ENCODE measurements at places on chromosomes 2 and 18.
A peak's percentile ranks its signal among the peaks of the same experiment; 100 is the strongest.

DNA sequence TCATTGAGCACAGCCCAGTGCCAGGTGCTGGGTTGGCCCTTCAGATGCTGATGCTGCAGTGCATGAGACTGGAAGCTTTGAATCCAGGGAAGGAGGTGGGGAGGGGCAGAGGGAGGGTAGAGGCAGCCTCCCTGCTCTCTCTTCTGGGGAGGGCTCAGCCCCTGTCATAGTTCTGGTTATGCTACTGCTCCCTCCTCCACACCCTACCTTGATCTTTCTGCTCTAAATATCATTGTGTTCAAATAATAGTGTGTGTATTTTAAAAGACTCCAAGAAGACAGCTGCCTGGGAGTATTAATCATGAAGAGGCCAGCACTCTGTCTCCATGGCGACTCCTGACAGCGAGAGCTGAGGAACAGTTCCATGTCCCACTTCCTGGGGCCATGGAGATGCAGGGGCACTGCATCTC is 3.8 kb upstream of the EGR4 start:
- DNase-seq, result peak; percentile 24

GRCh38 chr18:363301-364085 is 95.6 kb upstream of the THOC1 start:
- peak; percentile 44 for DNase-seq

GRCh38 chr18:24474406-24474805 is 14.0 kb downstream of the HRH4 start:
- DNase-seq, result no peak

- DNase-seq, result peak; percentile 42
These were observed 68.8 kb upstream of the CDC42EP3 start for GRCh38 chr2:37740164-37740739.

DNA sequence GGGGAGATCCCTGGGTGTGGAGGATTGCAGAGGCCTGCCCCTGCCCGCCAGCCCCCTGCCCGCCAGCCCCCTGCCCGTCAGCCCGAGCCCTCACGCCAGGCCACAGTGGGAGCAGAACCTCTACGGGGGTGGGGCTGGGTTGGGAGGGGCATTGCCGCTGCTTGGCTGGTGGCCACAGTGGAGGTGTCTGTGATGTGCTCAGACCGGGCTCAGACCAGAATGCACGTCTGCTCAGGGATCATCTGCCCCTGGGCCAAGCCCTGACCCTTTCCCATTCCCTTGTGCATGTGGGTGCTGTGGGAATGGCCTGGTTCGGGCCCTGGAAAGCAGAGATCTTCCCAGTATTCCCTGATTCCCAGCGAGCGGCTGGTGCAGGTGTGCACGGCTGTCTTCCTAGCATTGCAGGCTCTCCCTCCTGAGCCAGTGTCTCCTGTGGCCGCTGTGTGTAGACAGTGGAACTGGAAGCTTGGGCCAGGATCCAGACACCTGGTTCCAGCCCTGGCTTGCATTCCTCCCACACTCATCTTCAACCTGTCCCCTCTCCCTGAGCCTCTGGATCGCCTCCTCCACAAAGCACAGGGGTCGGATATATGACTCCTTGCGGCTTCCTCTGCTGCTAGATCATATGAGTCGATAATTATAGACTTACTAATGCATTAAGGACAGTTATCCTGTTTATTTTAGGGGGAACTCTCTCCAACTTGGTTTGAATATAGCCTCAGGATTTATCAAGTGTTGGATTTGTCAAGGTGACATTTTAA is 161.6 kb downstream of the LDLRAD4 start:
- DNase-seq, result no peak

DNA sequence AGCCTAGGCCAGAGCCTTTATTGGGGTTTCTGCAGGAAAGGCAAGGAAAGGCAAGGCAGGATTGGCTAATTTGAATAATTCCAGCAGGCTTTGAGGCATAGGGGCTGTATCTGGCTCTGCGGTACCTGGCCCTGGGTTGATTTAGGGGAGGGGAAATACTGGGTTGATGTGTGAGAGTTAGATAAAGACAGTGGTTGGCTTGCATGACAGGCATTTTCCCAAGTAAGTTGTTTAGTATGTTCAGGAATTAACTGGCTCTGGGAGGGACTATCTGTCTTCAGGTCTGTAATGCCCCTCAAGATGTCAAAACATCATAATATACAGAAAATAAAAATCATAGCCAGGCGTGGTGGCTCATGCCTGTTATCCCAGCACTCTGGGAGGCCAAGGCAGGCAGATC is 98.7 kb downstream of the UBR3 start:
- no peak for DNase-seq

DNA sequence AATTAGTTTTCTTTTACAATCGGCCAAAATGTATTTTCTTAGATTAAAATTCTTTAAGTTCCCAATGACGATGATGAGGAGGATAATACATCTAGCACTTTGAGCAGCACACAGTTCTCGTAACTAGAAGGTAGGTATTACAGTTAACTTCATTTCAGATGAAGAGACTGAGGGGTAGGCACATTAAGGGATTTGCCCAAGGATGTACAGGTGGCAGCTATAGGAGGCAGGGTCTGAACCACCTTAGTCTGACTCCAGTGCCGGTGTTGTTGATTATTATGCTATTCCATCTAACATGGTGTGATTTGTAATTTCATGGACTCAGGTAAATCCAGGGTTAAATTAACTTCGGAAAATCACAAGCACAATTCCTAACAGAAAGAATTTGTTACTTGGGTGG is 1.1 kb downstream of the CD28 start:
- no peak for DNase-seq

DNA sequence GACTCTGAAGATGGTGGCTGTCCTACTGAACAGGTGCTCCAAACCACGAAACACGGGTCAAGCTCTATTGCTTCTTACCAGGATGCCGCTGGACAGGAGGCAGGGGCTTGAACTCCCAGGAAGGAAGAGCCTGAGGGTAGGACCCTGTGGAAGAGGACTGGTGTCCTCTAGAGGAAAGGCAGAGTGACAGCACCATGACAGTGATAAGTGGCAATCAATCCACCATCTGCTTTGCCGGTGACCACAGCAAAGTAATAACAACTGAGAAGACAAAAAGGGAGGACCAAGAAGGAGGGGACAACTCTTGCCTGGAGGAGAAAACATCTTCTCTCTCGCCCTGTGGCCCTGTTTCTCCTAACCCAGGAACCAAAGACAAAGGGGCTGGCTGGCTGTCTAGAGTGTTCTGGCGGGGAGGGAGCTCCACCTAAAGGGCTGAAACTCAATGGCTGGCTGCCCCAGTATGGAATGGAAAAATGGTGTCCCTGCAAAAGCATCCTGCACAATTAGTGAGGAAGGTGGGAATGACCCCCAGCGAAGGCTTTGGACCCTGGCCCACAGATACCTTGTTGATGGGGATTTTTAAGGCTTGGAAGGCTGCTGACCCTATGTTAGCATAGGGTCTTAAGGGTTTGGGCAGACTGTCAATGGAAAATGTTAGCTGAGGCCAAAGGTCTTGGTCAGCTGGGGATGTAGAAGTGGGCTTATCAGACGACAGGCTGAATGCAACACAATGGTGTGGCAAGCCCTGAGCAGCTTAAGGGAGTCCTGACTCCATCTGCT is 35.4 kb downstream of the PROC start:
- no peak for DNase-seq

- no peak for DNase-seq
These were observed 430.0 kb downstream of the ZNF516 start for GRCh38 chr18:76064998-76065397.

DNA sequence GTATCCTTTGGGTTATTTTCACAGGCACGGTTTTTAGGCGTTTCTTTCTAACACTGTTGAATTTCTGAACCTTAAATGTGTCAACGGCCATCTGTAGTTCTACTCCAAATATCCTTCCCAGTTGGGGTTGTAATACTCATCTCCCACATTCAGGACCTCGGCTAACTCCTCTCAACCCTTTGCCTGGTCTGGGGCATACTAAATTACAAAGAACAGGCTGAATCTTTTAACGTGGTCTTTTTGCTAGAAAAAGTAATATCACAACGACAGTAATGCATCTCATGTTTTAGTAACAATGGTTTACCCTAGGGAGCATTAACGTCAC is 2.1 kb downstream of the RPRM start:
- no peak for DNase-seq

GRCh38 chr18:32771169-32771751 is 1.6 kb downstream of the KLHL14 start:
- DNase-seq, result no peak

DNA sequence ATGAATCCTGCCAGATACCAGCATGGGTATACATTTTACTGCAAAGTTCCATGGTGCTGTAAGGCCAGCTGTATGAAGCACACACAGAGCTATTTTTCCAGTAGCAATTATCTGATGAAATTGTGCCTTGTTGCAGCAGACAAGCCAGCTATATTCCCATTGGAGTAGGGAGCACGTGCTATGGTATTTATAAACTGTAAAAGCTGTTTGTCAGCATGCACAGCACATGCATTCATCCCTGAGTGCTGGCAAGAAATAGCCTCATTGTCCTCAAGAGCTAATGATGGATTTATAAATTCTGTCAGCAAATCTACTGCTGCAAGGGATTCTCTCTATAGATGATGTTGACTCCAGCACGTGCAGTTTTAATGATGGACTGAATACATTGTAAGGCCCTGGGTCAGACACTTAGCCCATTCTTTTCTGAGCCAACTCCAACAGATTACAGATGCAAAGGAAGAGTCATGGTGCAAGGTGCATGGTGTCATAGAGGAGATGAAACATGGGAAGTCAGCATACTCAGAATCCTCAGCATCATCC is 61.7 kb downstream of the KCNS3 start:
- DNase-seq, result no peak

Data from HFFc6 (cell line).